Endothelial cell of umbilical vein (primary cell): ENCODE measurements at places on chromosomes 5 and 9. TPM values are rescaled to one million over a fixed set of nuclear protein-coding genes. Genes with fewer than 3 reads are reported as not detected.

DNA sequence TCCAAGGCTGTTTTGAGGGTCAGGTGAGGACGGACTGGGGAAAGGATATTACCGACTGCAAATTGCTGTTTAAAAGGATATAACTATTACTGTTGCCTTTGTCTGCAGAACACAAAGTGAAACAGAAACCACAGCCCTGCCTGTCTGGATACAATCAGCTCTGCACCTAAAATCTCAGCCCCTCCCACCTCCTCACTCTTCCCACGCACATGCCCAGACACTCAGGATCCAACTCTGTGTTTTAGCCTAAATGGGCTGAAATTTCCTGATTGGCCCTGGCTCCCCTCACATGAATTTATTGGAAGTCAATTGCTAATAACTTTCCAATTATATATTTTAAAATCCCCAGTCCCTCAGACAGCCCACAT lies 176.3 kb upstream of the PPP1R26 start:
- DNase-seq: no peak

PCSK1 gene
- total RNA-seq: 4.3 and 8.7 TPM in 2 replicates

RNF183 gene
- total RNA-seq: not detected in 2 replicates

CEL gene
- total RNA-seq: 1.1 and 1.9 TPM in 2 replicates

- no peak for DNase-seq
Observed at GRCh38 chr9:135775911-135776310, 73.9 kb downstream of the KCNT1 start.

DNA sequence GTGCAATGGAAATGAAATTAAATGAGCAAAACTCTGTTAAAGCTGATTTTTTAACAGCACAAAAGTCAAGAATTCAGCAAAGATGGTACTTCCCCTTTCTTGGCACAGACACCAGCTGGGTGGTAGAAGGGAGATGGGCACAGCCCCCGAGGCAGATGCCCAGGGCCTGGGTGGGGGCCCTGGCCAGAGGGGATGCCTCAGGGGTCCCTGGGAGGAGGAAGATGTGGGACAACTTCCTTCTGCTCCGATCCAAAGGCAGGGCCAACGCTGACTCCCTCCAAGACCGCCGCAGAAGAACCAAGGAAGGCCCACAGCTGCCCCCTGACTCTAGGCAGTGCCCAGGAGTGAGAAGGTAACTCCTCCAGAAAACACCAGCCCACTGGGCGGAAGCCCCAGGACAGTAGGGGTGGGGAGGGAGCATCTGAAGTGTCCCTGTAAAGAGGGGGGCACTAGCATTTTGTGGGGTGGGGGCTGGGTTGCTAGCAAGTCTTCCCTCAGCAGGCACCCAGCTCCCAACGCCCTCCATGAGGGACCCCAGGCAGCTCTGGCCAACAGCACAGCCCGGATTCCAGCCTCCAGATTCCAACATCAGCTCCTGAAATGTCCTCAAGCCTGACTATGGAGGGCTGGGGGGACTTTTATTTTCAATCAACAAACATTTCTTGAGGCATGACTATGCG lies 4.9 kb downstream of the NACC2 start:
- no peak for DNase-seq

NPR2 gene
- total RNA-seq: 25.6 and 28.7 TPM in 2 replicates

DNA sequence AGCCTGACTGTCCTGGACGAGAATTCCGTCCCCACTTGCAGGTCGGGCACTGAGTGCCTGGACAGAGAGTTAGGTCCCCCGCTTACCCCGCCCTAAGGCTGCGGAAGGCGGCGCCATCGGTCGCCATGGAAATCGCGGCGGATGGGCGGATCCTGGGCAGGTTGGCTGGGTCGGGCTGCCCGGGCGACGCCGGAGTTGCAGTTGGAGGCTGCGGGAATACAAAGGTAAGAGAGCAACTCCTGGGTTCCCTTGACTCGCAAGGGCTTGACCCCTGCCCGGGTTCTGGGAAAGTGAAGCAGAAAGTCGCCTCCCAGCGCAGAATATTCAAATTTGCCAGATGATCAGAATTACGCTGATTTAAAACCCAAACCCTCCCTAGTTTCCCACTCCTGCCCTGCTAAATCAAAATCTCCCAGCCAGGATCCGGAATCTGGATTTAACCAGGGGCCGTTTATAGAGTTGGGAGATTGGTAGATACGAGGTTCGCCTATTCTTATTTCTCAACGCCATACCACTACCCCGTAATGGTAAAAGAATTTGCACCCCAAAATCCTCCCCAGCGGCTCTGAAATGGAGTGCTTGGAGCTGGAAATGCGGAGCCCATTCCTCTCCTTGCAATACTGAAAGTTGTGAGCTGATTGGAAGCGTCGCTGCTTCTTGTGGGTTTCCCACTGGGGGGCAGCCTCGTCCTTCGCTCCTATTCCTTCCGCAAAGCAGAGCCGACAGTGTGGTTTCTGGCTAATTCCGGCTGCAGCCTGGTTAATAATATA lies 156.4 kb upstream of the RASEF start:
- DNase-seq: peak; percentile 84

SAXO1 gene
- total RNA-seq: not detected in 2 replicates

DNA sequence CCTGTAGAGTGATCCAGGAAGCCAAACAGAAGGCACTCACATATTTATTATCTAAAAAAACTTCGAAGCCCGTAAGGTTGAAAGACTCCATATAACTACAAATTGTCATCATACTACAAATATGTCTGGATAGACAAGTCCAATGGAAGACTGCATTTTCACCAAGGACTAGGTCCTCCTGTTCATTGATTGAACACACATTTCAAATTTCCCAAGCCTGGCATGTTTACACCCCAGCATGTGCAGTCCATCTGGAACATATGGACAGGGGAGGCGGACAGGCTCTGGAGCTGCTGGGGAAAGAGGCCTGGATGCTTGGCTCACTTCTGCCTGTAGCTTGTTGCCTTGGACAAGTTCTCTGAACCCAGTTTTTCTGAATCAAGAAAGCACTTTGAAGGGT lies 378.7 kb downstream of the ENC1 start:
- no peak for DNase-seq

DNA sequence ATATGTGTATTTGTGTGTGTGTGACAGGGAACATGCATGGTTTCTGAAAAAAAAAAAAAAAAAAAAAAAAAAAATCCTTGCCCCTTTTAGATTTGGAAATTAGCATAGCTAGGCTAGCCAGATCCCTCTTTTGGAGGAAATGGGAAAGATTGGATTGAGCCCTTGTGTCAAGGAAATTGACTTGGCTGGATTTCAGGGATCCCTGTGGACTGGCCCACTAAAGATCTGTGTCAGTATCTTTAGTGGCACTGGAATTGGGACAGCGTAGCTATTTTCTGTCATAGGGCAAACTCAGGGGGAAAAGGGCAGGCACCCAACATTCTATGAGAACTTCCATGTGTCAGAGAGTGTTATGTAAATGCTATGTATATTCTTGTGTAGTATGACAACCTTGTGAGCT lies 35.4 kb downstream of the SH3GL2 start:
- no peak for DNase-seq

DNA sequence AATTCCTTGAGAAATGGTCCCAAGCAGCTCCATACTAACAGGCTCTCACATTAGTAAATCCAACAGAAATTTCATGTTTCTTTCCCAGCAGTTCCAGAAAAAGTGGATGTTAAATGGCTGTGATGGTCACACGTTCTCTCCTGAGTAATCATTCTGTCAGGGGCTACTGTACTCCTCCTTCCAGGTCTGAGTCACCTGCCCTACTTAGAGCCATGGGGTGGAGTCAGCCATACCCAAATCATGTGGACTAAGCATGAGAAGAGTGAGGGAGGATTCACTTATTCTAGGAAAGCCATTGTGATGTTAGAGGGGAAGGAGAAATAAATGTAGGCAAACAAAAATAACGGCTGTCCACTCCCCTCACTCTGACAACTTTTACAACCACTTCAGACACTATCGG lies 547.2 kb downstream of the CSNK1G3 start:
- no peak for DNase-seq

GRCh38 chr5:91535499-91535898 lies 152.4 kb upstream of the ARRDC3 start:
- DNase-seq: no peak

- no peak for DNase-seq
Observed at GRCh38 chr5:6454628-6455053, 6.0 kb downstream of the UBE2QL1 start.

GRCh38 chr5:90528601-90529193 lies 687 bp downstream of the LYSMD3 start:
- DNase-seq: peak; percentile 54
